ENCODE measurements at places on chromosomes 2 and 18.

DNA sequence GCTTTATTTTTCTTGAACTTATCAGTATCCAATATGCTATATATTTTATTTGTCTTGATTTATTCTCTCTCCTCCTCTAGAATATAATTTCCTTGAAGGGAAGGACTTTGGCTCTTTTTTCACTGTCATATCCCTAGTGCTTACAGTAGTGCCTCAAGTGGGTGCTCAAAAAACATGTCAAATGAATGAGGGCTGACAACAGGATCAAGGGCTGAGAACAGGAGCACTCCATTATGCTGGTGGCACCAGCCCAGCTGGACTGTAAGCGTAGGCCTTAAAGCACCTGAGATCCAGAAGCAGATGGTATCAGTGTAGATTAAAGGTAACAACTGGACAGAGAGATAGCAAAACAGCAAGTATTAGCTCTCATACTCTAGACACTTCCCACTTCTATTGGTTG is 46.3 kb downstream of the PMS1 start:
- no peak for DNase-seq

GRCh38 chr18:36284671-36285295 is 12.7 kb upstream of the FHOD3 start:
- peak; percentile 56 for DNase-seq

- no peak for DNase-seq
These were observed 705 bp downstream of the EFR3B start for GRCh38 chr2:25042321-25043240.

DNA sequence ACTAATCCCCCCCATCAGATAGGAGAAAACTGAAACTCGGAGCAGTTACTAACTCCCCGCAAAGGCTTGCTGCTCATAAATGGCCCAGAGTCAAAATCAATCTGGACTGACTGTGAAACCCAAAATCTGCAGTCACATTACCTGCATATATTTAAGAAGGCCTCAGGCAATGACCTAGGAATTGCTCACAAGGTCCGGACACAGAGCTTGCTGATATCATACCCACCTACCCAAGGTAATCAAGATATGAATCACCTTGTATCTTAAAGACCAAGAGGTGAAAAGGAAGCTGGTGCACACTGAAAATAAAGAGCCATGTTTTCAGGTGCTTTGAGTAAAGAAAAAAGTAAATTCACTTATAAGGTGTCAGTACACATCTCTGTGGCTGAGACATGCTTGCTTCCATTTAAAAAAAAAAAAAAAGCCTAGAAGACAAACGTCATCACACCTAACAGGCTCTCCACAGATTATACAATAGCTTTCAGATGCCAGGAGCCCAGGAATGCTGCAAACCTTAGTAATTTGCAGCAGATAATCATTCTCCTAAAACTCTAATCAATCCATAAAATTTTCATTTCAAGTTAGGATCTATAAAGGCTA is 195.4 kb downstream of the ZEB2 start:
- DNase-seq: peak; percentile 30
